Stimulated activated CD8-positive, alpha-beta memory T cell treated with anti-CD3 and anti-CD28 coated beads, Interleukin-4, amount 100 ng/mL, for 1 hour (primary cell): ENCODE measurements at places on chromosomes 3 and 15.

DNA sequence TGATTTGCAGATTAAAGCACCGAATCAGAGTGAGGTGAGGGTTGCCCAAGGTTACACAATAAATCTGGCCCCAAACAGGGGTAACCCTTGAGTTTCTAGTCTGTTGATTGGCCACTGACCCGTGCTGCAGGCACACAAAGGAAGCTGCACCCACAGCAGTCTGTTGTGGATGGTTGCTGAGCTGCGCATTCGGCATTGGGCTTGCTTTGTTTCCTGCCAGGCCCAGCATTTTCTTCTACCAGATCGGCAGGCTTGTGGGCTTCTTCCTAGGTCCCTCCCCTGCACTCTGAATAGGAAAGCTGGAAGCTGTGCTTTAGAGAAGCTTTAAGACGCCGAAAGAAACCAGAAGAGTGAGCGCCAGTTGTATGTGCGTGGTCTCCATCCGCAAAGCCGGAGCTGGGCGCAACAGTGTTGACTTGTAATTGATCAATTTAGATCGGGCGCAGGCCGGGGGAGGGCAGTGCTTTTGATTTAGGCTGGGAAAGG lies 12.1 kb downstream of the B3GNT5 start:
- DNase-seq, result no peak

DNA sequence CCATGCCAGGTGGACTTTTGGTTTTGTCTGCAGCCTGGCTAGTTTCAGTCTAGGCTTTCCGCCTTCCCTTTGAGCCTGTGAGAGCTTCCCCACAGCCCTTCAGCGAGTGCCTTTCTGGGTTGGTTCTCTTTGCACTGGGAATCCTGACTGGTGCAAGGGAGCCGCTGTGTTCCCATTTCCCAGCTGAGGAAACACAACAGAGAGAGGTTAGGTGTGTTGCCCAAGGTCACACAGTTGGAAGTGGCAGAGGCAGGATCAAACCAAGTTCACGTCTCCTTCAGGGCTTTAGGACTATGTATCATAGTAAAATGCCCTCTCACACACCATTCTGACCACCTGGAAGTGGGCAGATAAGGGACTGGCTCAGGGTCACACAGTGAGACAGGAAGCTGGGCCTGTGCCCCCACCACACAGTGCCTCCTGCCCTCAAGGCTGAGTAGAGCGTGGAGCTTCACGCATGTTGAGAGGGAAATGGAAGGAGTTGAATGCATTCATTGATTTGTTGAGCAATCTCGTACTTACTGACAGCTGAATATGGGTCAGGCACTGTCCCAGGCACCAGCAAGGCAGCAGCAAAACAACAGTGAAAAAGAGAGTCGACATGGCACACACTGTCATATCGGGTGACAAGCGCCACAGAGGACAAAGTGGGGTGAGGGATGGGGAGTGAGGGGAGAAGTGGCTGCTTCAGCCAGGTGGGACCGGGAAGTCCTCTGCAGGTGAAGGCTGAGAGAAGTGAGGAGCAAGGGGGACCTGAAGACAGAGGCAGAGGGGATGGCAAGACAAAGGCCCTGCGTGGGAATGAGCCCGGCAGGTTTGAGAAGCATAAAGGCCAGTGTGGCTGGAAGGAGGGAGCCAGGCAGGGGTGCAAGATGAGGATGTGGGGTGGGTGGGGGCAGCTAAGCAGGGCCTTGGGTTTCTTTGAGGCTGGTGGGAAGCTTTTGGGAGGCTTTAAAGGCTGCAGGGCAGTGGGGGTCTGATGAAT lies 12.3 kb upstream of the ANPEP start:
- DNase-seq, result no peak

DNA sequence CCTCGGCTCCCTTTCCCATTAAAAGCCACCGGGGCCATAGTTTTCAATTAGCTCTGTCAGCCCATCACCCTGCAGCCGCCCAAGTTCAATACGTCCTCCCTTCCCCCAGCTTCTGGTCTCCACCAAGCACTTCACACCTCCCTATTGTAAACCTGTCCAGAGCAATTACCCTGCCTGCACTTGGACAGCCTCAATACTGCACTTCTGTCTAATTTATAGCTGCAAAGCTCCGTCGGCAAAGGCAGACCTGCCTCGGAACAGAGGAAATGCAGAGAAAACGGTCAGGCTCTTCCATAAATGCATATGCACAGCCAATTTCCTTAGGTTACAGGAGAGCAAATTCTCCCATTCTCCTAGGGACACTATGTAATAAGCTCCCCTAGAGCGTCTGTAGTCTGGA lies 21.9 kb downstream of the LRIG1 start:
- no peak for DNase-seq

- DNase-seq, result no peak
Measured at GRCh38 chr3:129665024-129665768, 58.7 kb upstream of the PLXND1 start.

DNA sequence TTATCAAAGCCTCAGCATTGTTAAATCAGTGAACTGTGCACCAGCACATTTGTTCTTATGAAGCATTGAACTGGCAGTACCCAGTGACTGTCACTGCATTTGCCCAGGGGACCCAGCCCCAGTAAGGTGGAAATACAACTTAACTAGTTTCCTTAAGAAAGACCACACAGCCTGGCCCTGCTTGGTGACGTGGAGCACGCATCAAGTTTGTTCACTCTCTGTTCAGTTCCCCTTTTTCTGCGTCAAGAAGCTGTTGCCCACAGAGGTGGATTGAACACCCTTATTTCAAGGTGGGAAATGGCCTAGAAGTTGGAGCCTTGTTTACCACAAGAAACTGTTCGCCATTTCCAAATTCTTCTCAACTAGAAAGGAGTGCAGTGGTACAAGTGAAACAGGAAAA lies 69.9 kb upstream of the AGBL1 start:
- no peak for DNase-seq

- no peak for DNase-seq
Measured at GRCh38 chr3:30847592-30847991, 46.9 kb downstream of the GADL1 start.

- no peak for DNase-seq
Measured at GRCh38 chr3:157531301-157531660, 28.1 kb upstream of the VEPH1 start.

GRCh38 chr3:16136055-16136454 lies 38.4 kb upstream of the GALNT15 start:
- no peak for DNase-seq

DNA sequence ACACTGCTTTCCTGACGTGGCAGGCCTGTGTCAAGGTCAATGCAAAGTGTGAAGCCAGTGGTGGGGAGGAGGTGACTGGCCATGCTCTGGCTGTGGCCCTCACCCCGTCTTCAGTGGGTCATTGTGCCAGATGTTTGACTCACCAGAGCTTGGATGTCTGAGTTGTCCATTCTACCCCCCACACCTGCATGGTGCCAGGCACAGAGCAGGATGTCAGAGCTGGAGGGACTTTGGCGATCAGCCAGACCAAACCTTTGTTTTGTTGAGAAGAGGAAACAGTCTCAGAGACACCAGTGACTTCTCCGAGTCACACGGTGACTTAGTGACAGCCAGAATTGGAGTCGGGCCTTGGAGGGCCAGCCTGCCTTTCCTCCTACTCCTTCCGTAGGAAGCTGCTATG lies 49.5 kb downstream of the SMAD6 start:
- no peak for DNase-seq

DNA sequence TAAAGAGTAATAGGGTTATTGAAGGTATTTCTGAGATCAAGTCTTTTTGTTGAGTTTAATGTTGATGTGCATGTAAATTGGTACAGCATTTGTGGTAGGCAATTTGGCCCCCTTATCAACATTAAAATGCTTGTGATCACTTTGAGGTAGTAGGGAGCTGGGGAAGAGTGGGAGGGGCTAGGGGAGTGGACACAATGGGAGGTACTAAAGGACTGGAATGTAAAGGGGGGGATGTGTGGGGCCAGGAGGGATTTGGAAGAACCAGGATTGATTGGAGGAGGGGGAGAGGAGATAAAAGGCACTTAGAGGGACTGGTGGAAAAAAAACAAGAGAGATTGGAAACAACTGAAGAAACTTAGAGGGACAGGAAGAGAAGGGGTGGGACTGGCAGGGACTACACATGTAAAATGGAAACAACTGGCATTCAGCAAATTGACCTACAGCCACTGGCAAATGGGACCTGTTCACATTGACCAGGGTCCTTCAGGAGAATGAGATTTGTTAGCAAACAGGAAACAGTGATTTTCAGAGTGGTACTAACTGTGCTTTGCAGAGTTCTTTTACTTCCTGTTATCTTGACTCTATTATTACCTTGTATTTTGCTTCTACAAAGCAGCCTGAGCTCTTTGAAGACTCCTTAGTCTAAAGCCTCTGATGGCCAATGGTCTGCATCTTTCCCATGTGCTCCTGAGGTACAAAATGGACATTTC lies 47.8 kb upstream of the ZBTB38 start:
- DNase-seq, result no peak

GRCh38 chr3:135197246-135197645 lies 402.2 kb downstream of the EPHB1 start:
- DNase-seq, result no peak

DNA sequence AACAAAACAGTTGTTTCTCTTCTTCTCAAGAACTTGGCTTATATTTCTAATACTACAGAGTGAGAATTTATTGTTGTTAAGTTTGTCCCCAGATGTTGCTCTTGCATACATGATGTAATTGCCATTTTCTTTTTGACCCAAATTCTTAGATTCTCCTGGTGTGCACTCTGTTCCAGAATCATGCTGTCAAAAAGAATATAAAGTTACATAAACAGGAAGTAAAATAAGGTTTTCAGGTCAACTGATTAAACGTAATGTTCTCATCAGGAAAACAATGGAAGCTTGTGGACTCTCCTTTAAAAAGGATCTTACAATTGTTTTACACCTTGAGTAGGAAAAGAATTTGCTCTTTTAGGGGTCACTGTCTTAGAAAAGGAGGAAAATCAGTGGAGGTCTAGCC lies 121.8 kb downstream of the ADAM10 start:
- DNase-seq, result no peak

GRCh38 chr3:46304739-46305138 lies 49.2 kb upstream of the CCR2 start:
- no peak for DNase-seq

DNA sequence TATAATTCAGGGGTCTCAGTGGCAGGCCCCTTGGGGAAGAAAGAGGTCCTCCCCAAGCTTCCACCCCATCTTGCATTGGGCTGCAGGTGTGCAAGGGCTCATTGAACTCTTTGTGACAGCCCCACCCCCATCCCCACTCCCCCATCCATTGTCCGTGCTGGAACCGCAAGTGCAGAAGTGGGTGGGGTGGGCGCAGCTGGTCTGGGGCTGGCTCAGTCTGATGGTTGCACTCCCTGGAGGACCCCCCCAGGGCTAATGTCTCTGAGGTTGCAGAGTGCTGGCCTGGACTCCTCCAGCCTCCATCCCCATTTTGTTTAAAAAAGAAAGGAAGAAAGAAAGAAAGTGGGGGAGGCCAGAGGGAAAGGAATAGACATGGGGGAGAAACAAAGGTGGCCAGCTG lies 42.3 kb upstream of the ARL8B start:
- DNase-seq, result no peak

DNA sequence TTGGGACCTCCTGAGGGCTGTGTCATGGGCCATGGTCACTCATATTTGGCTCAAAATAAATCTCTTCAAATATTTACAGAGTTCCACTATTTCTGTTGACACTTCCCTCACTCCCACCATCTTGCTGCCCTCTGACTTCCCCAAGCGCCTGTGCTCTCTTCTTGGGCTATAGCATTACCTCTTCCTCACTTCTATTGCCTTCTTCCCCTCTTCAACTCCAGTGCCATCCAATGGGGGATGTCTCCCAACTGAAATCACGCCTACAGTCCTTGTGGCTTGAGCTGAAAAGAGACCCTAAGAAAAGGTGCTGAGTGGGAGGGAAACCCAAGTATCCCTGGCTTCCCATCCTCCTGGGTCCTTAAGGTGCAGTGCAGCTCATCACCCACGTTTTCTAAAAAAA lies 21.8 kb downstream of the UMPS start:
- DNase-seq, result no peak

GRCh38 chr3:123246866-123247265 lies 45.1 kb downstream of the SEC22A start:
- no peak for DNase-seq

DNA sequence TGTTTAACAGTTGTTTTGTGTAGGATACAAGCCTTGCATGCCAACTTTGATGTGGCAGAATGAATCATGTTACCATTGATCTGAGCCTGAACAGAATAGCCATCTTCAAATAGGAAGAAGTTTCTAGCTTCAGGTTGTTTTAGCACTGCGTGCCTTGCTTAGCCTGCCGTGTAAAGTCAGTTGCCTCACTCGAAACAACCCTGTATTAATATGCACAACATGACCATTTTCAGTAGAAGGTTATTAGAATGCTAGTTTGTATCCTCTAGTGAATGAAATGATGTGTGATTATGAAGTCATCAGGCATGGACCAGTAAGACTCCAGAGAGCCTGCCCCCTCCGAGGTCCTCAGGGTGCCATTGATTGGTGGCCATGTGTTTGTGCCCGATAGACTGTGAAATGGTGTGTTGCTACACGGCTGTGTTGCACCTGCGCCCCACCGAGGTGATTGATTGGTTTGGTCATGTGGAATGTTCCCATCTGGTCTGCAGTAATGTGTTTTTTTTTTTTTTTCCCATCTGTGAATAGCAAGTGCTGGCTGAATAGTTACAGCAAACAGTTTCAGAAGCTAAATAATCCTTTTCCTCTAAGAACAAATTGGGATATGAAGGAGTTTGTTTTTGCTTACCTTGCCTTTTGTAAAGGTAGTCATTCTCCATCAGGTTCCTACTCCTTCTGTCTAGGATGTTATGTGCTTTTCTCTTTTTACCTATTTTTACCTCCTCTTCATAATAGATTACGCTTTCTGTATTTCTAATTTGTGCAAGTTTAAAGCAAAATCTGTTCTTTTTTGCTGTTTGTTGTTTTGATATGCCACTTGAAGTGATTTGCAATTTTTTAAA lies 214.9 kb downstream of the TCF12 start:
- DNase-seq, result no peak

- no peak for DNase-seq
Measured at GRCh38 chr3:173253471-173253870, 112.4 kb upstream of the SPATA16 start.

- no peak for DNase-seq
Measured at GRCh38 chr3:71436337-71436736, 147.2 kb downstream of the FOXP1 start.

- no peak for DNase-seq
Measured at GRCh38 chr3:59726279-59726678, 676.5 kb upstream of the CFAP20DC start.

GRCh38 chr3:18679238-18679637 lies 254.1 kb upstream of the SATB1 start:
- no peak for DNase-seq

GRCh38 chr3:108152274-108152673 lies 61.4 kb upstream of the CD47 start:
- no peak for DNase-seq

DNA sequence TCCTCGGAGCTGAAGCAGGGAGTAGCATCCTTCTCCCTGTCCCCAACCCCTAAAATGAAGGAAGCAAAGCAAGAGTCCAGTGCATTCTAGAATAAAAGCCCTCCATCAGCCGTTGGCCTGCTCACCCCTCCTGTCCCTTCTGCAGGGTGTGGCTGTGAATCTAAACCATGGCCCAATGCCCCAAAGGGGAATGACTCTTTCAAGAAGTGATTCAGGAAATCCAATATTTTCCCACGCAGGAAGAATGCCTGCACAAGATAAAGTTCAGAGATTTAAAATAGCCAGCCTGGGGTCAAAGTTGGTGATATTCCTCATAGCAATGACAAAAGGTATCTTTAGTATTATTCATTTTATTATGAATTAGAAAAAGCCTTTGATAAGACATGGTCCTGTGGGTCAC lies 38.5 kb downstream of the SLCO2A1 start:
- DNase-seq, result no peak
